ENCODE measurements at places on chromosomes 13 and 19.

DNA sequence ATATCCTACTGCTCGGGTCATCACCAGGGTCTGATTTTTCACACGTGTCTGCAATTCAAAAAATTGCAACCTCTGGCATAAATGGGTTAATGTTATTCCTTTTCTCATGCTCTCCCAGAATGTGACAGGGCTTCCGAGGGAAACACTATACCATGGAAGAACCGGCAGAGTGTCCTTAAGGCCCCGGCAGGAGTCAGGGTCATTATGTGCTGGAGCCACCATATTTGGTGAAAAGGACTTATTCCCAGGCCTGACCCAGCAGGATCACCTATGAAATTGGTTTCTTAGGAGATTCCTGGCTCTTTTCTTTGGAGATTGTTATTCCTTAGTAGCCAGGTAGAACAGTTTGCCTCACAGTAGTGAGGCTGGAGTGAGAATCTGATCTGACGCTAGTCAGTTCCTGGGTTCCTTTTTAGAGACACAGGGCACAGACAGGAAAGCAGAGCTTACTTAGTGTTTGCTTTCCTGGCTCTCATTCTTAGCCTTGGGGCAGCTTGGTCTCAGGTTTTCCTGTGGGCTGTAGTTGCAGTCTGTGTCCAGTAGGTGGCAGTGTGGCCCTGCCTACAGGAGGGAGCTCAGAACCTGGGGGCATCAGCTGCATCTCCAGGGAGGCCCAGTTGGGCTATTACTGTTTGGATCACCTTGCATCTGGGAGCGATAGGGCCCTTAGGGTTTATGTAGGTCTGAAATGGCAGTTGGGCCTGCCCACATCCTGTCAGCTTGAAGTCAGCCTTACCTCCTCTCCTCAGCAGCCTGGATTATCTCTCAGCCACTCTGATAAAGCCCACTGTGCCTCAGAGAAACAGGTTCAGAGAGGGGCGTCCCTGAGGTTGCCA, 12.4 kb downstream of the SNRNP70 start:
- peak; percentile 83 for DNase-seq

GRCh38 chr19:50155520-50156109, 7.5 kb downstream of the IZUMO2 start:
- no peak for DNase-seq

GRCh38 chr19:16807549-16808284, 21.5 kb upstream of the SIN3B start:
- no peak for DNase-seq

GRCh38 chr19:55305491-55305890, 19.6 kb downstream of the TMEM150B start:
- peak; percentile 62 for DNase-seq

GRCh38 chr19:5128936-5129389, 160.1 kb downstream of the KDM4B start:
- no peak for DNase-seq

- no peak for DNase-seq
These were observed 10.1 kb downstream of the B3GLCT start for GRCh38 chr13:31209841-31210210.

DNA sequence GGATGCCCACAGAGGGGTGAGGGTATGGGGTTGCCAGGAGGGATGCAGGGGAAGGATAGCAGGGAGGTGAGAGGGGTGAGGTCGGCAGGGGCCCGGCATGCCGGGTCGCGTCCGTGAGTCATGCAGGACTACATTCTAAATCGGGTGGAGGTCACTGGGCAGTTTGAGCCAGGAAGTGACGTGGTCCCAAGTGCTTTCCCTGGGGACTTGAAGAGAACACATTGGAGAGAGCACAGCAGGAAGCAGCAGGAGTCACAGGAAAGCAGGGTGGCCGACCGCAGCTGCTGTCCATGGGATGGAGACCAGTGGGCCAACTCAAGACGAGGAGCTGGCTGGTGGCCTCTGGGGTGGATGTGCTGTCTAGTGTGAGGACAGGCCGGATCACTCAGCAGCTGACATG, 92.0 kb upstream of the WASF3 start:
- DNase-seq: no peak

GRCh38 chr19:32018014-32018413, 327.4 kb upstream of the ZNF507 start:
- DNase-seq: no peak
